Stimulated activated CD4-positive, alpha-beta T cell treated with anti-CD3 and anti-CD28 coated beads, Interleukin-1b, Interleukin-23, amount 100 ng/mL, for 1 hour (primary cell): ENCODE measurements at places on chromosomes 7 and 10.

DNA sequence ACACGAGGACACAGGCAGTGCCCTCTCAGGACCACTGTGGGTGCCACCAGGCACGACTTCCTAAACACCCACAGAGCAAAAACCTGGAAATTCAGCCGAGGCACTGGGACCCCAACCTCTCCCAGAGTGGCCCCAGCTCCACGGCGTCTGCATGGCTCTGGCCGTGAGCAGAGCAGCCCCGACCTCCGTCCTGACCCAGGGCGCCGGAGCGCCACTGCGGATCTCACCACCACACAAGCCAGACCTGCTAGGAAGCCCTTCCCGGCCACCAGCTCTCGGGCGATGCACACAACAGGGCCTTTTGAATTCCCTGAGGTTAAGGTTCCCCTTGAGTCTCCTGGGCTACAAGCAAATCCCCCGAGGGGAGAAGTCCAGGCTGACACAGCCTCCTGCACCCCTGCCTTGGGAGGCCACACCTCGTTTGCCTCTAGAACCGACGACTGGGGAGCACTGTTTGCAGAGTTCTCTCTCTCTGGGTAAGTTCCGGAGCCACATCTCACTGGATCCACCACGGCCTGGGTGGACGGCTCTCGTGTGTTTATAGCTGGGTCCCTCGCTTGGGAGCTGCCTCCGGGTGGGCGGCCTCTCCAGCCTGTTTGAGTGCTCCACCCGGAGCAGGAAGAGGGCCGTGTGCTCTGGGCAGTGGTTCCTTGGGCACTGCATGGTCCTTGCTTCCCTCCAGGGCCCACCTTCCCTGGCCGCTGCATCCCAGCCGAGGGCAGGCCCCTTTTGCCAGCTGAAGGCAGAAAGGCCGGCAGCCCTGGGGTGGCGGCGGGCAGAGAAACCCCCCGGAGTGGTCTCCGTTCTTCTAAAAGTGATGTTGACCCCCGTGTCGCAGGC is 15.5 kb upstream of the PSMG3 start:
- DNase-seq = no peak

GRCh38 chr7:106536079-106536478 is 124.9 kb downstream of the CCDC71L start:
- DNase-seq = no peak

- DNase-seq = no peak
Measured at GRCh38 chr7:68697796-68698280, 900.4 kb upstream of the AUTS2 start.

GRCh38 chr7:26149391-26149977 is 2.5 kb upstream of the NFE2L3 start:
- DNase-seq = no peak

DNA sequence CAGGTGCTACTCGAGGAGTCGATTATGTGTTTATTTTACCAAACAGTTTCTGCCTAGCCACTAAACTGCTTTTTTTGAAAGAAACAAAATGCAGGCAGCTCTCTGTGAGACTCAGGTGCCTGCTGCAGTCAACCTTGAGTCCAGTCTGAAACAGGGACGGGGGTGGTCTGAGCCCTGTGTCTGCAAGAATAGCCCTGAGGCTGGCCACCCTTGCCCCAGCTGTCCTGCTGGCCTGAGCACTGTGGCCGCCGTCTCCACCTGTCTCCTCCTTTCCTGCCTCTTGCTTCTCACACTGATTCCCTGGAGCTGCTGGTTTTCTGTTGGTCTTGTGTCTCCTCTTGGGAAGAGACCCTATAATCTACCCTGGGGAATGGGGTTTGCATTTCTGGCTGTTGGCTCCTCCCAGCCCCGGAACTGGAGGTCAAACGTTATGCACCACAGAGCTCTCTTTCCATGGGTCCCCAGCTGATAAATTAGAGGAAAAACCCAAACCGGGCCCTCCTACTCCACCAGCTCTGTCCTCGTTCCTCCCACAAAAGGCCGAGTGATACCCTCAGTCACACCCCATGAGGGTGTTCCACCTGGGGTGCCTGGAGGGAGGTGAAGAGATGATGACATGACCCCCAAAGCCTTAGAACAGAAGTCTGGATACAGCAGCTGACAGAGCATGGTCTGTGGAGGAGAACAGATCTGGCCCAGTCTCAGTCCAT is 15.0 kb upstream of the SLC18A3 start:
- DNase-seq = no peak

DNA sequence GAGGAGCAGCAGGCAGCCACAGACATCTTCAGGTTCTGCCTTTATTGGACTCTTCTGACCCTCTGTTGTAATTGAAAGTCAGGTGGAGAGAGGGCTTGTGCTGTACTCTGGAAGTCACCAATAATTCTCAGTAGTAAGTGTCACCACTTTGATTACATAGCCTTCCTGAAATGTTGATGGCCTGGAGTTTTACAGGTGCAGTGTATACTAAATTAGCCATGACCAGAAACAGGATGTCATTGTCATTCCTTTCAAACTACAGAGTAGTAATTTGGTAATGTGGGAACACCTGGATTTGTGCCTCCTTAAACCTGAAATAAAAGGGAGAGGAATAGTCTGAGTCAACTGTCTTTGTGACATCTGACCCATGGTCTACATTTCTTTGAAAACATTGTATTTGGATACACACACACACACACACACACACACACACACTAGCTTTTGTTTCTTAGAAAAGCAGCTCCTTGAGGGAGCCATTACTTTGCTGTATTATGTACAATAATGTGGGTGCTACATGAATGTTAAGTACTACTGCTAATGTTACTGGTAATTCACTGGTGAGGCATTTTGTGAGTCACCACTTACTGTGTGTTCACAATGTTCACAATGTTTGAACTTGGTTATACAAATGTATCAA is 19.6 kb downstream of the ARL4A start:
- no peak for DNase-seq

DNA sequence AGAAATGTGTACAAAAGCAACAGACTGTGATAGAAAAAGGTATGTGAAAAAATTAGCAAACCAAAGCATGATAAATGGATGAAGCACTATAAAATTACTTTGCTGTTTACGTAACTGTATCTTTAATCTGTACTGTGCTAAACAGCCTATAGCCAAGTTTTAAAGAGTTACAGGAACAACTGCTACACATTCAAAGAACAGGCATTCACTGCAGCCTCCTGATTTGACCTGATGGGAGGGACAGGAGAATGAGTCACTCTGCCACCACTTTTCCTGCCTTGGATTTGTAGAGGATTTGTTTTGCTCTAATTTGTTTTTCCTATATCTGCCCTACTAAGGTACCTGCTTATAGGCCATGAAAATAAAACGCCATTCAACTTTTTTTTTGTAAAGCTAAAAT is 116.1 kb downstream of the FANK1 start:
- no peak for DNase-seq

GRCh38 chr7:142409471-142409870 is 151.6 kb upstream of the PRSS58 start:
- DNase-seq = no peak

GRCh38 chr10:70752571-70752970 is 32.6 kb downstream of the TBATA start:
- DNase-seq = no peak

- no peak for DNase-seq
Measured at GRCh38 chr7:28061824-28062196, 118.8 kb downstream of the JAZF1 start.

DNA sequence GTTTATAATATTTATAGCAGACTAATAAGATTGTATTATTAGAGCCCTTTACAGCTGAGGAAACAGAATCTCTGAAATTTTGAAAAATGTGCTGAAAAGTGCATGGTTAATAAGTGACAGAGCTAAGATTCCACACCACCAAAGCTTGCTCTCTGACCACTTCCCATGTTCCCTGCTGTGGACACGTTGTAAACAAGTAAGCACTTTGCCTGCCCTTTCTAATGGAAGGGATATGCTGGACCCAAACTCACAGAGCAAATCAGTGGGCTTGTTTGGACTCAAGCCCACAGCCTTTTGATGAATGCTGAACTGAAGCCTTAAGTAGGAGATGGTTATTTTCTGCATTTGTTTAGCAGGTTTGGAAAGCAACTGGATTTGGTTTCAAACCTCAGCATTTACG is 214.0 kb upstream of the TMEM72 start:
- no peak for DNase-seq

GRCh38 chr7:91326516-91327199 is 62.4 kb downstream of the FZD1 start:
- DNase-seq = no peak

DNA sequence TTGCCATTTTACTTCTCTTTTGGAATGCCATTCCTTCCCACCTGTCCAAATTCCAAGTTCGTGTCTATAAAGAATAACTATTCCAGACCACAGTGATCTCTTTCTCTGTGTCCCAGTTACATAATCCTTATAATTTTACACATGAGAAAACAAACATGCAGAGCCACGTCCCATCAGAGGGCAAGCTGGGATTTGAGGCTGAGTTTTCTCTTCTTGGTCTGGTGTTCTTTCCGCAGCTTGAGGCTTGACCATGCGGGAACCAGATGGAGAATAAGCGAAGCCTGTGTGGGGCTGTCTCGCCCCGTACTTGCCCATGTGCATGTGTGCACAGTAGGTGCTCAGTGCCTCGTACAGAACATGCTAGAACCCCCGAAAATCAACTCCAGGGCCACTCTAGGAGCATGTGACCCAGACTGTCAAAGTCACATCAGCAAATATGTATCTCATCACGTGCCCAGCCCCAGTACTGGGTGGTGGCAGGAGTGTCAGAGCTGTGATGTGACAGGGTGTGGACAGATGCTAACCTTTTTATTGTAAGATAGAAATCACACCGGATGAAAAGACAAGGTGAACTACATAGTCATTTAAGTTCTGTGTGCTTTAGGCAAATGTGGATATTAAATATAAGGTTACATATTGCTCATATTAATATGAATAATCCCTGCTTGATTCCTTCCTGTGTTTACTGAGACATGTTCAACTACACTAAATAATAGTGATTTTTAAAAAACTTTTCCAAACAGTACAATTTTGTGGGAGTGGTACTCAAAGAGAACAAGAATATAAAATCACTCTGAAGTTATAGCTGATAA is 3.2 kb downstream of the INSIG1 start:
- DNase-seq = no peak
